ENCODE measurements at places on chromosomes 1 and 21. TPM values are rescaled to one million over a fixed set of nuclear protein-coding genes. Genes with fewer than 3 reads are reported as not detected.
A peak's percentile ranks its signal among the peaks of the same experiment; 100 is the strongest.

GRCh38 chr1:175399795-175400194 is 207.2 kb upstream of the KIAA0040 start:
- no peaks in the 10 kb centered on the region for H3K27me3 ChIP-seq
- no peaks in the 10 kb centered on the region for H3K36me3 ChIP-seq
- no peak overlapping the region for H3K4me3 ChIP-seq
- DNase-seq: no peak
- H3K27ac ChIP-seq: no peak overlapping the region
- H3K4me1 ChIP-seq: no peaks in the 10 kb centered on the region

GRCh38 chr1:178908358-178908757 is 37.5 kb upstream of the ANGPTL1 start:
- no peak overlapping the region for H3K4me3 ChIP-seq
- H3K27ac ChIP-seq: no peak overlapping the region
- DNase-seq: no peak
- H3K27me3 ChIP-seq: no peaks in the 10 kb centered on the region
- H3K4me1 ChIP-seq: no peaks in the 10 kb centered on the region

The TNFSF18 gene
- not detected for total RNA-seq

The GPR161 gene
- 1.6 TPM for total RNA-seq

The MTHFR gene
- 29.1 TPM for total RNA-seq

GRCh38 chr1:46413596-46413985 is 19.5 kb downstream of the FAAH start:
- no peak overlapping the region for H3K27ac ChIP-seq
- H3K4me1 ChIP-seq: no peaks in the 10 kb centered on the region
- no peaks in the 10 kb centered on the region for H3K36me3 ChIP-seq
- no peak for DNase-seq

- H3K36me3 ChIP-seq: peaks cover 36% of the 10 kb centered on the region
- H3K27ac ChIP-seq: peak overlapping the region; percentile 27
- H3K27me3 ChIP-seq: no peaks in the 10 kb centered on the region
- peak; percentile 28 for DNase-seq
- H3K4me1 ChIP-seq: peaks cover 29% of the 10 kb centered on the region
Measured at GRCh38 chr1:108609483-108610049, 49.7 kb downstream of the EEIG2 start.

- DNase-seq: no peak
- H3K36me3 ChIP-seq: no peaks in the 10 kb centered on the region
- H3K4me3 ChIP-seq: no peak overlapping the region
- H3K4me1 ChIP-seq: no peaks in the 10 kb centered on the region
- no peak overlapping the region for H3K27ac ChIP-seq
Measured at GRCh38 chr1:21200767-21201166, 24.1 kb upstream of the EIF4G3 start.

DNA sequence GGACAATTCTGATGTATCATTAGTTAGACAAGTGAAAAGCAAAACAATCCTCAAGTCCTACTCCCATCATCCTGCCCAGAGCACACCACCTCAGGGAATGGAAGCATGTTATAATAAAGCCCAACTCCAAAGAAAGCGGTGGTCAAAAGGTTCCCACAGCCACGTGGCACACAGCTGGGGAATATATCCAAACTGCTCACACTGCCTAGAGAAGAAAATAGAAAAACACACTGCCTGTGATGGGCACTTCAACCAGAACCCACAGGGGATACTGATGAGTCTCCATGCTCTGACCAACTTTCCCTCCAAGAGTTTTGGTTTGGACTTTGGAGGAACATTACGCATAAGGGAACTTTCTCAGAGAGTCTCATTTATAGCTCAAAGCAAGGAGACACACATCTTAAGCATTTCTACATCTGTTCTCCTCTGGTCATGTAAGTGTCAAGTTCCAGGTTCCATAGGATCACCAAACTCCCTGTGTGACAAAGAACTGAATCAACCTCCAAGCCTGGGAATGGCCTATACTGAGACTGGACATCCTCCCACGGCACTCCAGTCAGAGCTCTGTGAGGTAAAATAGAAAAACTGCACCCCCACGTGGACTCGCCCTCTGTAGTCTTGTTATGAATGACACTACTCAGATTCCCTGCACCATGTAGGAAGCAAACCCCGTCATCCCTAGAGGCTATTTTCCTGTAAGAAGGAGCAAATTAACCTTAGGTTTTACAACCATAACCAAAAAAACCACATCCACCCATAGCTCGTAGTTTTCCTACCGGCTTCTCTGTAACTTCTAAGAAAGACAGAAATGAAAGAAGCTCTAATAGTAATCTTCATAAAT is 12.2 kb downstream of the DSTYK start:
- no peaks in the 10 kb centered on the region for H3K27me3 ChIP-seq
- H3K27ac ChIP-seq: no peak overlapping the region
- DNase-seq: no peak
- H3K4me3 ChIP-seq: no peak overlapping the region
- no peaks in the 10 kb centered on the region for H3K36me3 ChIP-seq

- no peak overlapping the region for H3K4me3 ChIP-seq
- H3K27me3 ChIP-seq: no peaks in the 10 kb centered on the region
- no peaks in the 10 kb centered on the region for H3K36me3 ChIP-seq
Measured at GRCh38 chr21:28801906-28802305, 190.8 kb downstream of the LTN1 start.

DNA sequence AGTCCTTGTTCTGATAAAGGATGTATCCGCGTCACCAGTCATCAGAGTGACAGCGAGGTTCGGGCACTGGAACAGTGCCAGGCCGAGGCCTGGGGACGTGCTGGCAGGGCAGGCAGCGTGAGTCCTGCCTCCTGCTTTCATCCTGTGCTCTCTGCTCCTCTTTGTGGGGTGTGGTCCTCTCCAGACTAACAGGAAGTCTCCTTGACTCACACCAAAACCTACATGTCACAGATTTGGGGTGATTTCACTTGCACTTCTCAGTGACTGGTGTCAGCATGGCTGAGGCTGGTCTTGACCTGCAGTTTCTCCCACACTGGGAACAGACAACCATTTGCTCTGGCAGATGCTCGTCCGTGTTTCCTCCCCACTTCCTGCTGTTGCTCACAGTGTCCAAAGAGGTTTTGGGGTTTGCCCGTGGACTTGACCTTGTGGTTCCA is 8.8 kb upstream of the NLRP3 start:
- H3K4me1 ChIP-seq: peaks cover 60% of the 10 kb centered on the region
- no peak for DNase-seq

DNA sequence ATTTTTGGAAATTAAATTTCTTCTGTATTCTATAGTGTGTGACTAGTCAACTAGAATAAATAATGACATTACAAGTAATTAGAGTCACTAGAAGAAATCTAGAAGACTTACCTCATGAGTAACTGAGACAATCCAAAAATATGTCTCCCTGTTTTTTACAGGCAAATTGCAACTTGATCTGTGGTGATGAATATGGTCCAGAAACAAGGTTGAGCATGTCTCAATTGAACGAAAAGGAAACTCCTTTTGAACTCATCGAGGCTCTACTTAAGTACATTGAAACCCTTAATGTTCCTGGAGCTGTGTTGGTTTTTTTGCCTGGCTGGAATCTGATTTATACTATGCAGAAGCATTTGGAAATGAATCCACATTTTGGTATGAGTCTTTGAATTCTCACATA is 36.7 kb downstream of the DHX9 start:
- H3K4me3 ChIP-seq: no peak overlapping the region
- H3K4me1 ChIP-seq: no peaks in the 10 kb centered on the region
- no peaks in the 10 kb centered on the region for H3K27me3 ChIP-seq
- no peak overlapping the region for H3K27ac ChIP-seq
- DNase-seq: no peak

DNA sequence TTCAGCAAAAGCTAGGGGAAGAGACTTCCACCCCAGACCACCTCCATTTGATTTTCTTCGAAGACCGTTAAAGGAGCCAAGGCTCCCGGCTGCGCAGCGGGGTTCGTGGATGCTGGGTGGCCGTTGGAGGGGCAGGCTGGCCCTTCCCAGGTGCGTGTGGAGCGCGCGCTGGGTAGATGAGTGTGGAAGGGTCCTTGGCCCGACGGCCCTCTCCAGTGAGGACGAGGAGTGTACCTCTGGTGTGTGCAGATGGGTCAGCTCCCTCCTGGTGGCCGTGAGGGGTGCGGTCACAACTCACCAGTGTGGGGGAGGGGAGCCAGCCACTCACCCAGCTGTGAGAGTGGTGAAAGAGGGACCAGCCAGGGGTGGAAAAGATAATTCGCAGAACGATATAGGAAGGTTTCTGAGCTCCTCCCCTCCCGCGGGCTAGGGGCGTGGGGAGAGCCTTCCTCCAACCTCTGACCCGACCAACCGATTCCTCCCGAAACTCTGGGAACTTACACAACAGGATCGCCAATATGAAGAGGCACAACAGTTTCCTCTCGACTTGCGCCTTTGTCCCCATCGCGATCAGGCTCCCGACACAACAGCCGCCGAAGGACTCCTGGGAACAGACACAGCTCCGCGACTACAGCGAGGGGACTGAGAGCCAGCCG is at the start of gene F11R:
F11R (minus strand) TSS at position 644 of the 656 bp plus-strand sequence; CDS start at position 565, 79 bp downstream.
- peak within 1 kb of the TSS; percentile 62 for H3K4me3 ChIP-seq
- H3K4me1 ChIP-seq: peaks cover 23% of the 10 kb centered on the region
- peak; percentile 31 for DNase-seq
- no peaks in the 10 kb centered on the region for H3K27me3 ChIP-seq
- peak within 1 kb of the TSS; percentile 81 for H3K27ac ChIP-seq

GRCh38 chr1:8276173-8276914 is 41.6 kb upstream of the SLC45A1 start:
- H3K27ac ChIP-seq: no peak overlapping the region
- no peaks in the 10 kb centered on the region for H3K27me3 ChIP-seq
- H3K4me3 ChIP-seq: no peak overlapping the region

DNA sequence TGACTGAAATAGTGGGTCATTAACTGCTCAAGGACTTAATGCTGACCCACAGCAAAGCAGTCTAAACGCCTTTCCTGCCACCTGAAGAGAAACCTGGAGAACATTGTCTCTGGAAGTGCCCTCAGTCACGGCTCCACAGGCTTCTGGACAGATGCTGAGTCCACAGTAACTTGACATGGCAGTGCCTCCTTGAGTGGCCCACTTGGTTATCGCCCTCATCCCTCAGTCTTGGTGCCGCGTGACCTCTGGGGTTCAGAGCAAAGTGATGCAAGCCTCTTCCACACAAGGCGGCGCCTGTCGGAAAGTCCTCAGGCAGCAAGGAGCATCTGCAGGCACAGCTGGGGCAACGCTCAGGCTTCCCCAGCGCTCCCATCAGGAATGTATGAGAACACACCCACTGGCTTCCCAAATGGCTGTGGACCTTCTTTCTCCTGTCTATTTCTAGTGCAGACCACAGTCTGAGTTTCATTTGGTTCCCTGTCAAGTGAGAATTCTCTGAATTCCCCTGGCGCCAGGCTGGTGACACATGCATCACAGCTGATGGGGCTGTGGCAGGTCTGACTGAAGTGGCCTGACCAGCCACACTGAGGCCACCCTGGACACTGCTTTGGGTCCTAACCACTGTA is 13.0 kb upstream of the ANGPTL7 start:
- peaks cover 35% of the 10 kb centered on the region for H3K4me1 ChIP-seq
- peaks cover 4% of the 10 kb centered on the region for H3K36me3 ChIP-seq
- H3K27me3 ChIP-seq: no peaks in the 10 kb centered on the region

The MARK1 gene
- 16.7 TPM for total RNA-seq

GRCh38 chr1:7401814-7402547 is 369.1 kb upstream of the VAMP3 start:
- no peaks in the 10 kb centered on the region for H3K36me3 ChIP-seq
- H3K4me3 ChIP-seq: no peak overlapping the region
- no peaks in the 10 kb centered on the region for H3K27me3 ChIP-seq
- H3K27ac ChIP-seq: no peak overlapping the region
- DNase-seq: no peak

DNA sequence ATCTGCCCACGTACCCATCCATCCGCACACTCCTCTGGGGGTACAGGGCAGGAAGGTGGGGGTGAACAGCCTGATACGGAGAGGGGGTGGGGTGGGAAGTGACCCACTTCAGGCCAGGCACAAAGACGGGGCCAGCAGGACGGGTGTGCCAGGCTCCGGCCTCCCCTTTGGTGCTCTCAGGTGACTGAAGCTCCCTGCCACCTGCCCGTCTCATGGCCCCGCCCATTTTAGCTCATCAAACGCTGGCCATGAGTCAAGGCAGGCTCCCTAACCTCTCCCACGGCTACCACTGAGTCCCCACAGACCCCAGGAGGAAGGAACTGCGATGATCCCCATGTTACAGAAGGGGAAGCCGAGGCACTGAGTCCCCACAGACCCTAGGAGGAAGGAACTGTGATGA is 109.6 kb downstream of the CRYAA start:
- H3K36me3 ChIP-seq: no peaks in the 10 kb centered on the region
- H3K4me1 ChIP-seq: no peaks in the 10 kb centered on the region
- DNase-seq: no peak
- H3K27ac ChIP-seq: peak overlapping the region; percentile 29
- H3K4me3 ChIP-seq: no peak overlapping the region
- no peaks in the 10 kb centered on the region for H3K27me3 ChIP-seq

The C21orf58 gene
- total RNA-seq: 1.9 TPM

The CEP170 gene
- 34.1 TPM for total RNA-seq

DNA sequence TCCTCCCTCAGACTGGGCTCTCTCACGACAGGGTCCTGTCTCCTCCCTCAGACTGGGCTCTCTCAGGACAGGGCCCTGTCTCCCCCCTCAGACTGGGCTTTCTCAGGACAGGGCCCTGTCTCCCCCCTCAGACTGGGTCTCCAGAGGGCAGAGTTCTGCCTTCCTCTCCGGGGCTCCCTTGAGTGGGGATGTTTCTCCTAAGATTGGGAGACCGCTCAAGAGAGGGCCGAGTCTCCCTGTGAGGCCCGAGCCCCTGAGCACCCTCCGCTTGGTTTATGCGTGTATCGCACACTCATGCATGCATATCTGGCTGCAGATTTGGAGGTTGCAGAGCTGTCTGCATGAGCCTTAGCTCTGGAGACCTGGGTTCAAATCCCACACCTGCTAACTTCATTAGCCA is 39.3 kb upstream of the CSF3R start:
- no peak overlapping the region for H3K27ac ChIP-seq
- no peak for DNase-seq
- H3K27me3 ChIP-seq: no peaks in the 10 kb centered on the region
- H3K4me1 ChIP-seq: no peaks in the 10 kb centered on the region

GRCh38 chr1:223175032-223175431 is 32.0 kb upstream of the TLR5 start:
- no peak overlapping the region for H3K27ac ChIP-seq
- no peak overlapping the region for H3K4me3 ChIP-seq
- no peaks in the 10 kb centered on the region for H3K36me3 ChIP-seq
- H3K27me3 ChIP-seq: no peaks in the 10 kb centered on the region

- H3K4me3 ChIP-seq: no peak overlapping the region
- DNase-seq: no peak
- no peaks in the 10 kb centered on the region for H3K4me1 ChIP-seq
Measured at GRCh38 chr1:41073971-41074370, 52.4 kb upstream of the SLFNL1 start.

DNA sequence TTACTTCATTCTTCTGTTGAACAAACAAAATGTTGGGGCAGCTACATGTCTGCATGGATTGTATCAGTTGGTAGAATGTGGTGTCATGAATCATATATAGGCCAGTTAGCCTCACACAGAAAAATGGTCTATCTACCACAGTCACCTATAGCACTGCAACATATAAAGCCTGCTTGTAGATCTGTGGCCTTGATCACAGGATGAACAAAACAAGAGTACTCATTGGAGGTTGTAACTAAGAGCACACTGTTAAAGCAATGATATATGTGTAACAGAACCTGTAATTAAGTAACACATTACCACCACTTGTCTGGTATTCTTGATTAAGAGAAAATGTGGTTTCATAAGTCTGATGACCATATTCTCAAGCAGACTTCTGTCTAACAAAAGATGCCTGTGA is 167.3 kb upstream of the SGIP1 start:
- peaks cover 5% of the 10 kb centered on the region for H3K4me1 ChIP-seq
- no peak for DNase-seq
- H3K36me3 ChIP-seq: peaks cover 91% of the 10 kb centered on the region
- no peak overlapping the region for H3K4me3 ChIP-seq
- no peak overlapping the region for H3K27ac ChIP-seq
